ENCODE measurements at places on chromosomes 4 and X.

- DNase-seq, result peak; percentile 65
These were observed 55.1 kb downstream of the ZNF330 start for GRCh38 chr4:141275834-141276233.

DNA sequence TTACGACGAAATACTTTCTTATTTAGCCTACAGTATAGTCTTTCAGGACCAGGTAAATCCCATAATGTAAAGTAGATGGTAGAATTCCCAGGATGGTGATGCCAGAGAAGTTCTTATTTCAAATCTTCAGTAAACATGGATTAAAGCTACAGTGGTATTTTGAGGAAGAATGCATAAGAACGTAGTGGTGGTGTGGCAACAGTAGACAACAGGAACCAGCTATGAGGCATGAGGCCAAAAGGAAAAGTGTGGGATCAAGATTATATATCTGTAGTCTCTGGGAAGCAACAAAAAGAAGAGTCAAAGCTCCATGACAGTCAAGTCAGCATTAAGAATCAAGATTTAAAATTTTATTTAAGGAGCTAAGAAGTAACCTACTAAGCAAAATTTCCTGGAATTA, 60.2 kb downstream of the METTL14 start:
- DNase-seq, result no peak

DNA sequence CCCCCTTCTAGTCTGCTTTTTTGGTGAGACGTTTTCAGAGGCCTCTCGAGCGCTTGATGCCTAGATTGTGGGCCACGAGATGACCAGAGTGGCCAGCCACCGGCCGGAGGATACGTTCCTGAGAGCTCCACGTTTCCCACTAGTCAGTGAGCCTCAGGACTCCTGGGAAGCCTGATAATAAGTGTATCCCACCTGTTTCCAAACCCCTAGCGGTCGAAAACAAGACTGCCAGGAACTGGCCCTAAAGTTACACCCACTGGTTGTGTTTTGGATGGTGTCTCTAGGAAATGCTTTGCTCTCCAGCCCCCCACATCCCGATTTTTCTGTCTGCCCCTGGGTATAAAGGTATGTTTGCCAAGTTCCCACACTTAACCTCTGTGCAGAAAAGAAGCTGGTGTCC, 4.6 kb upstream of the RS1 start:
- DNase-seq, result no peak

DNA sequence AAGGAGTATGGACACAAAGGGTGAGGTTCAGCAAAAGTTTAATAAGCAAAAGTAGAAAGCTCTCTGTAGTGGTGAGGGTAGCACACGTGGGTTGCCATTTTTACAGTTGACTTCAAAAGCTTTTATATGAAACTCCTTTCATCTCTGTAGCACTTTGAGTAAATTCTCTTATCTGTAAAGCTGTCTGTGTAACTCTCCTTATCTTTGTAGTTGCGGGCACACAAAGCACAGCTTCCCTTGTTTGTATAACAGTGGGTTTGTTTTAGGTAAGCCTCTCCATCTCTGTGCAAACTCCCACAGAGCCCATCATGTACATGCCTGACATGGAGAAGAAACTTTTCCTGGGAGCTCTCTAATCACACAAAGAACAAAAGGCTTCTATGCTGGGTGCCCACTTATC, 325.9 kb upstream of the PABPC5 start:
- no peak for DNase-seq

GRCh38 chr4:80610845-80611677, 275.5 kb downstream of the CFAP299 start:
- no peak for DNase-seq

DNA sequence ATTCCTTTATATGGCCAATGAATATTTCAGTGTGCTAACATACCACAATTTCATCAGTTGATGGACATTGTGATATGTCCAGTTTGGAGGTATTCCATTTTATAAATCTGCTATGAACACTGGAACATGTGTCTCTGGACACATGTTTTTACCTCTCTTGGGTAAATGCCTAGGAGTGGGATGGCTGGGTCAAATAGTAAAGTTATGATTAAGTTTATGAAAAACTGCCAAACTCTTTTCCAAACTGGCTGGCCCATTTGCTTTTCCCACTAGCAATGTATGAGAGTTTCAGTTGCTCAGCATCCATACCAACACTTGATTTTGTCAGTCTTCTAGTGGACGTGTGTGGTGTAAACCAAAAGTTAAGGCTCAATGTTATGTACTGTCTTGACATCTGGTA, 40.5 kb downstream of the CEP44 start:
- no peak for DNase-seq

GRCh38 chrX:19798423-19798822, 89.0 kb downstream of the SH3KBP1 start:
- DNase-seq, result no peak

- no peak for DNase-seq
These were observed 52.6 kb downstream of the DDX53 start for GRCh38 chrX:23052324-23052723.

GRCh38 chrX:39728025-39728424, 369.7 kb downstream of the BCOR start:
- DNase-seq, result no peak

GRCh38 chrX:153644356-153645125, 2.5 kb upstream of the DUSP9 start:
- DNase-seq, result no peak

DNA sequence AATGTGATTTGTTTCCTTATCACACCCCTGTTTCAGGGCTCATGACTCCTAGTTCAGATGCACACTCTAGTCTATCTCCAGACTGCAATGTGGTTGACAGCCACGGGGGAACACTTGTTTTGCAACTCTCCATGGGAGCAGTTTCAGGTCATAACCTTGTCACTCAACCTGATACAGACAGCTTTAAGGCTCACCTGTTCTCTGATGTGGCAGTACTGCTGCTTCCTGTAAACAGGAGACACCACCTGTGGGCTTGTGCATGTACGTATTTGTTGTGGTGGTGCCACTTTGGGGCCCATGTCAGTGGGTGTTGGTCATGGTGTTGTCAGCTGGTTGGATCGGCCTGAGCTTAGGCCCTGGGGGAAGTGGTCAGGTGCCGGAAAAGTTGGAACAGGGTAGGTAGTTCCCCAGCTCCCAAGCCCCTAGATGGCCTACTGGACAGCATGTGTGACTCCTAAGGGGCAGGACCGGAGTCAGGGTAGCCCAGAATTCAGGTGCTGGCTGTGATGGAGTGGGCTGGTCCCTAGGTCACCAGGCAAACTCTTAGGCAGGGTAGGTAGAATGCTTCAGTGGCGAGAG, 46.2 kb downstream of the FAM9B start:
- no peak for DNase-seq

DNA sequence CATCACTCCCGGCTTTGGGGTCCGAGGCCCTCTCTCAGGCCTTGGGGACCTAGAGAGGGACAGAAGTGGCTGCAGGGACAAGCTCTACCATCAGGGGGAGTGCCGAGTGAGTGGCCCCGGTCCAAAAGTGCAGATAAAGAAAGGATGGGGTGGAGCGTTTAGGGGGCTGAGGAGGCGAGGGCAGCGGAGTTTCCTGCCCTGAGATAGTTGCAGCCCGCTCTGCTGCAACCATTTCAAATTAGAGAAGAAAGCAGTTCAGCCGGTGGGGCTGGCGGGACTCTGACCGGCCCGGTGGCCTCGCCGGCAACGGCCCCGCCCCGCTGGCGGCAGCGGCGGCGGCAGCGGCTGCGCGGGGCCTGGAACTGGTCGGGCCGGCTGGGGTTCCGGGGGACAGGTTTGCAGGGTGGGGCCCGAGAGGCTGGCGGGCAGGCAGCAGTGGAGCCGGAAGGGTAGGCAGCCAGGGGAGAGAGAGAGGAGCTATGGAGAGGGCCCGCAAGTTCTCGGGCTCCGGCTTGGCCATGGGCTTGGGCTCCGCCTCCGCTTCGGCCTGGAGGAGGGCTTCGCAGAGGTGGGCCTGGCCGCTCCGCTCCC, 7.6 kb downstream of the DLG3 start:
- DNase-seq, result peak; percentile 12

GRCh38 chr4:17934286-17934685, 87.3 kb downstream of the LCORL start:
- no peak for DNase-seq

DNA sequence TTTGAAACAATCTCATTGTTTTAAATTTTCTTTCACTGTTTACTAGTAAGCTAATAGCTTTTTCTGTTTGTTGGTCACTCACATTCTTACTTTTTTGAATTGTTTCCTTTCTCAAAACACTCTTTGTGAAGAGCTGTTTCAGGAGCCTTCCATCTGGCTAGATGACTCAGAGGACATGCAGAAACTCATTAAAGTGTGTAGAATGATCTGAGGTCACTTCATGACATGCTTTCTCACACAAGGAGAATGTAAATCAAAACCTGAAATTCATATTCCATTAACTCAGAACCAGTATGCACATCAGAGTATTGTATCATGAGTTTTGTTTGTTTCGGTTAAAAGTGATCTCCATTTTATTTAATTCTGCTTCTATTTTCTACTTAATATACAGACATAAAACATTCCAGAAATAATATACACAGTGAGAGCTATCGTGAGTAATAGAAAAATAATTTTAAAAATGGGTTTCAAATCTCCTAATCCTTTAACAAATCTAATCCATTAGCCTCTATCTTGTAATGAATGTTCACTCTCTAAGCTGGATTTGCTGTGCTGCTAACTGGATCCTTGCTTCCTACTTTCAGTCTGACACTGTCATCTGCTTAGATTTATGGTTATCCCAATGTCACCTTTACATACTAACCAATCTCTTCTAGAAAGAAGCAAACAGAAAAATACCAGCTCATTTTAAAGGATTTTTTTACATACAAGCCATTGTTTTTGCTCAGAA, 449.6 kb downstream of the FSTL5 start:
- peak; percentile 30 for DNase-seq

DNA sequence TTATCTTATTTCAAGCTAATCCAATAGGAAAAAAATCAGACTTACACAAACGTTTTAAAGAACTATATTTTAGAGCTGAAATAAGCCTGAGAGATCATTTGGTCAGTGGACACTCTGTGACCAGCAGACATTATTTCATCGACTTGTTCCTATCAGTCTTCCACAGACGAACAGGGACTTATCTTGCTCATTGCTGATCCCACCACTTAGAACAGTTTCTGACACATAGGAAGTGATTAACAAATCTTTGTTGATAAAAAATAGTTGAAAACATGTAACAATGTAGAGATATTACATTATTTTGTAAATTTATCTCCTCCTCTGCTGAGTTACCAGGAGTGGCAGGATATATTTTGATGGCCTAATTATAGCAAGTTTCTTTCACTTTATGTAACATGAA, 65.8 kb downstream of the TAPT1 start:
- no peak for DNase-seq

DNA sequence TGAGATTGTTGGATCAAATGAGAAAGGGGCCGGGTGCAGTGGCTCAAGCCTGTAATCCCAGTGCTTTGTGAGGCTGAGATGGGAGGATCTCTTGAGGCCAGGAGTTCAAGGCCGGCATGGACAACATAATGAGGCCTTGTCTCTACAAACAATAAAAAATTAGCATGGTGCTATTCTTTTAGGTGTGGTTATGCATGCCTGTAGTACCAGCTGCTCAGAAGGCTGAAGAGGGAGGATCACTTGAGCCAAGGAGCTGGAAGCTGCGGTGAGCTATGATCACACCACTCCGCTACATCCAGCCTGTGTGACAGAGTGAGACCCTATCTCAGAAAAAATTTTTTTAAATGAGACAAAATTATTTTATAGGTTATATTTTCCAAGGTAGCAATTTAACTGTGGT, 49.7 kb upstream of the TMEM150C start:
- no peak for DNase-seq

DNA sequence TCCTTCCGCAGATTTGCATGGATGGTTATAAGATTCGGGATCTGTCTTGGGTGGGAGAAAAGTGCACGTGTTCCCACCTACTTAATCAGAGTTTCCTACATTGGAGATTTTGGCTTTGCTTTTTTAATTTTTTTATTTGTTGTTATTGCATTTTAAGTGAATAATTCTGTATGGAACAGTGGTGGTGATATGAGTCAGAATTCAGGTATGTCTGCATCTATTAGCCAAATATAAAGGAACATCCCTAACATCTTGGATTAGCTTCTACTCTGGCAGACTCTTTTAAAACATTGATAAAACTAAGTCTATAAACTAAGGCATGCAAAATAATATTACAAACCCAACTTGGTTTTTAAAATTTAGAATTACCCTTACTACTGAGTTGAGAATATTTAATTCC, 659.8 kb upstream of the EPHA5 start:
- no peak for DNase-seq

GRCh38 chr4:184764601-184765000, 30.7 kb upstream of the CENPU start:
- DNase-seq, result no peak

DNA sequence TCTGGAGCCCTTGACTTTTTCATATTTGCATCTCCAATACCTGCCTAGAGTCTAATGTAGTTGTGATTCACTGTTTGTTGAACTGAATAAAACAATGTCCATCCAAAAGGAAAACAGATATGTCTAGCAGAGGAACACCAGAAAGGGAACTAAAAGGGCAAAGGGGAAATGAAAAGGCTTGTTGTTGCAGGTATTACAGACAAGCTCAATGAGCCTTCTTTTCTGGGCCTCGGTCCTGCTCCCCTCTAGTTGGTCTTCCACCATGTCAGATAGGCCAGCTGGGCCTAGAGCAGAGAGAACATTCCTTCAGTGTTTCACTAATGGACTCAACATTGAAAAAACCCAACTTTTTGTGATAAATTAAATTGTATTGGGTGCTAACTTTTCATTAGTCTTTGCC, 55.4 kb downstream of the ZFX start:
- DNase-seq, result no peak

GRCh38 chr4:146236216-146236615, 21.9 kb downstream of the REELD1 start:
- DNase-seq, result no peak

DNA sequence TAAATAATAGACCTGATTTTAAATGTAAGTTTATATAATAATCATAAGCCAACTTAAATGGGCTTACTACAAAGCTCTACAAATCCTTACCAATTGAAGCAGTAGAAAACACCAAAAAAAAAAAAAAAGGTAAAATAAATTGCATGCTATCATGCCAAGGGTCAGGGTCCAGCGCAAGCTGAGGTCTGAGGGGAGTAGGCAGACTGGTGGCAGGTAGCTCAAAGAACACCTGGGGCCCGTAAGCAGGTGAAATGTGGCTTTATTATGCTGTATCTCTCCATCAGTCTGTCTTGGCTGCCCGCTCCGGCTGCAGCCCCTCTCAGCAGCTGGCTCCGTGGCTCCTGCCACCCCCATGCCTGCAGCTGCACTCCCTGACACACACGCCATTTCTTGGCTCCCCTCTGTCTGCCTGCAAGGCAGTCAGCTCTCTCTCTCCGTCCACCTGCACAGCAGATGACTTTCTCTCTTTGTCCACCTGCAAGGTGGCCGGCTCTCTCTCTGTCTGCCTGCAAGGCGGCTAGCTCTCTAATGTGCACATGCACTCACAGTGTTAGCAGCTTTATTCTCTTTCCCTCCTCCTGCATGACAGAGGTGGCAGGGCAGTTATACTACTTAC, 209.4 kb upstream of the UGT8 start:
- no peak for DNase-seq

GRCh38 chr4:101125045-101125942, 222.0 kb downstream of the PPP3CA start:
- no peak for DNase-seq

DNA sequence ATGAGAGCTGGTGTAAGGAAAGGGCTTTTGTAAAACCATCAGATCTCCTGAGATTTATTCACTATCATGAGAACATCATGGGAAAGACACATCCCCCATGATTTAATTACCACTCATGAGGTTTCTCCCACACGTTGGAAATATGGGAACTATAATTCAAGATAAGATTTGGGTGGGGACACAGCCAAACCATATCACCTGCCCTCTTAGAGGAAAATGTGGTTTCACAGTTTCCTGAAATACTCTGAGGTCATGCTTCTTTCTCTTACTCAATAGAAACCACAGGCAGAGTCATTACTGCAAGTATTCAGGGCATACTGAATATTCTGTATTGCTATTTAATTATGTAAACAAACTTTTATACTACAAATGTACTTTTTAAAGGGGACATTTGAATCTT, 1453.3 kb downstream of the PCDH18 start:
- no peak for DNase-seq

Data from amniotic stem cell (primary cell).